Esophagus mucosa (tissue), 1 donor: ENCODE measurements at places on chromosomes 16 and 17. TPM values are rescaled to one million over a fixed set of nuclear protein-coding genes. Genes with fewer than 3 reads are reported as not detected.

Gene CD300LB
- not detected for total RNA-seq

Gene CRYM
- total RNA-seq = 5.1 TPM

Gene GLP2R
- not detected for total RNA-seq

Gene CORO6
- 1.4 TPM for total RNA-seq

Gene MPHOSPH6
- 24.6 TPM for total RNA-seq

- ATAC-seq = peak; percentile 4
Observed at GRCh38 chr17:1197379-1197778, 17.6 kb upstream of the ABR start.

DNA sequence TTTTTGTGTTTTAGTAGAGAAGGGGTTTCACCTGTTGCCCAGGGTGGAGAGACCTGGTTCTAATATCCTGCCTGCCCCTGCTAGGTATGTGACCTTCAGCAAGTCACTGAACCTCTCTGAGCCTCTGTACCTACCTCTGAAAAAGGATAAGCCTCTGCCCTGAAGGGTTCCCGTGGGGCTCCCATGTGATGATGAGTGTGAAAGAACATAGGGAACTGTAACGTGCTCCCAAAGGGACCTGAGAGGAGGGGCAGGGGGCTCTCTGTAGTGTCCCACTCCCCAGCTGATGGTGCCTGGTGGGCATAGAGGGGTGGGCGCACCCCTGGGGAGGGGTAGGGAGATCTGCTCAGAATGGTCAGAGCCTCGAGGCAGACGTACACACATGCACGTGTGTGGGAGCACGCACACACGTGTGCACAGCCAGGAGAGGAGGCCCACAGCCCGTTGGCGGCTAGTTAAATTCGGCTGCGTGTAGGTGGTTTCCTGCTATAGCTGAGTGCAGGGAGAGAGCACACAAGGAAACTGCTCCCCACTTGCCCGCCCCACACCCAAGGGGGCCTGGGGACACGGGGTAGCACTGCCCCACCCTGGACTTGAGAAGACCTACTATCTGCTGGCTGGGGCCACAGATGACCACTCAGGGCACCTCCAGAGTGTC, 6.7 kb downstream of the KCNH4 start:
- ATAC-seq = no peak

DNA sequence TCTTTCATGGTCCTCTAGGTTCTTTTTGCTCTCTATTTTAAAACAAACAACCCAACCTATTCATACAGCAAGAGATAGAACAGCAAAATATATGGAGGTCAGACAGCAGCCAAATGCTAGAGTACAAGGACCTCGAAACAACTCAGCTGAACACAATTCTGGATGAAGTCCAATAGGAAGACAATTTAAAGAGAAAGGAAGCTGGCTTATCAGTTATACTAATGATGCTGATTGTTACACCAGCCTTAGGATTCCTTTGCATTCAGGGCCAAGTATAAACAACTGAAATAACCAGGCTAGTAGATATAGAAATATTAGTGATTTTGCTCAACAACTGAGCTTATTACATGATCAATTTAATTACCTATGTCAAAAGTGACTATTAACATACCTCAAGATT, 2.5 kb downstream of the SSH2 start:
- ATAC-seq = no peak

DNA sequence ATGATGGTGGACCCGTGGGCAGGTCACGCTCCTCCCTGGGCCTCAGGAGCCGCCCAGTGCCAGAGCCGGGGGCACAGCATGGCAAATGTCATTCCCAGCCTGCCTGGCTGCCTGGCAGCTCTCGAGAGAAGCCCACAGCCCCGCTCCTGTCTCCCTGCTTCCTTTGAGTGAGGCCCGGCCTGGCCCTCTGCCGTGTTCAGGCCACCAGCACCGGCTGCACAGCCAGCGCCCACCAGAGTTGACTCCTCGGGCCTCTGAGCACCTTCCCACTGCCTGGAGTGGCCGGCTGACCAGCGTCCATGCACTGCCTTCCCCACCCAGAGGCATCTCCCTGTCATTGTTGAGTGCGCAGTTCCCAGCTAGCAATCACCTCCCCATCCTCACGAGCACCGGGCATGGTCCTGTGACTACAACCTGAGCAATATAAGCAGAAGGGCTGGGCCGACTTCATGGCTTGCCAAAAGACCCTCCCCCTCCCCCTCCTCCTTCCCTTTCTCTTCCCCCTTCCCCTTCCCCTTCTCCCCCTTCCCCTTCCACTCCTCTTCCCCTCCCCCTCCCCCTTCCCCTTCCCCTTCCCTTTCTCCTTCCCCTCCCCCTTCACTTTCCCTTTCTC, 11.9 kb upstream of the SLC38A10 start:
- no peak for ATAC-seq

DNA sequence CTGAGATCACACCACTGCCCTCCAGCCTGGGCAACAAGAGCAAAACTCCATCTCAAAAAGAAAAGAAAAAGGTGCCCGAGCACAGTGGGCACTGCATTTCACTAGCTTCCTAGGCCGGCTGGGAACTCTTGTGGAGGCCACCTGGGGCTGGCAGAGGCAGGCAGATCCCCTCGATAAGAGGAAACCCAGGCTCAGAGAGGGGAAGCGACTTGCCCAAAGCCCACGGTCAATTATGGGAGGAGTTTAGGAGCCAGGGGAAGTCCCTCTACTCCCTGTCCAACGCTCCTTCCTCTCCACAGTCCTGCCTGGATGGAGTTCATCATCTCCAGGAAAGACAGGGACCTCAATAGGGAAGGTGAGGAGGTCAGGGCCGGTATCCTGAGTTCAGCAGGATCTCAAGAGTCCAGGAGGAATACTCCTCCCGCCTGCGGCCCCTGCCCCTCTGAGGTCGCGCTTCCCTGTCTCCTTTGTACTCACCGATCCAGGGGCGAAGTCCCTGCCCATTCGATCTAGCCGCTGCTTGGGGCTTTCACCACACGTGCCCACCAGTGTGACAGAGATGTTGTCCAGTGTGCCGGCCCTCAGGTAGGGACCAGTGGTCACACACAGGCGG, 841 bp downstream of the ALOXE3 start:
- ATAC-seq = no peak

GRCh38 chr16:74463888-74464287, 42.6 kb upstream of the CLEC18B start:
- peak; percentile 27 for ATAC-seq

- ATAC-seq = peak; percentile 77
Observed at GRCh38 chr17:74770498-74771318, 5.4 kb downstream of the NAT9 start.

DNA sequence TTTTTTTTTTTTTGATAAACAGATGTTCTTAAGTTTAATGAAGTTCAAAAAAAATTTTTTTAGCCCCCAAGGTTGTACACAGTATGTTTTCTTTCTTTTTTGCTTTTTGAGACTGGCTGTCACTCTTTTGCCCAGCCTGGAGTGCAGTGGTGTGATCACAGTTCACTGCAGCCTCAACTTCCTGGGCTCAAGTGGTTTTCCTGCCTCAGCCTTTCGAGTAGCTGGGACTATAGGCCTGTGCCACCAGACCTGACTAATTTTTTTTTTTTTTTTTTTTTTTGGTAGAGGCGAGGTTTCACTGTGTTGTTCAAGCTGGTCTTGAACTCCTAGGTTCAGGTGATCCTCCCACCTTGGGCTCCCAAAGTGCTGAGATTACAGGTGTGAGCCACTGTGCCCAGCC, 12.8 kb downstream of the ITGAE start:
- ATAC-seq = no peak

DNA sequence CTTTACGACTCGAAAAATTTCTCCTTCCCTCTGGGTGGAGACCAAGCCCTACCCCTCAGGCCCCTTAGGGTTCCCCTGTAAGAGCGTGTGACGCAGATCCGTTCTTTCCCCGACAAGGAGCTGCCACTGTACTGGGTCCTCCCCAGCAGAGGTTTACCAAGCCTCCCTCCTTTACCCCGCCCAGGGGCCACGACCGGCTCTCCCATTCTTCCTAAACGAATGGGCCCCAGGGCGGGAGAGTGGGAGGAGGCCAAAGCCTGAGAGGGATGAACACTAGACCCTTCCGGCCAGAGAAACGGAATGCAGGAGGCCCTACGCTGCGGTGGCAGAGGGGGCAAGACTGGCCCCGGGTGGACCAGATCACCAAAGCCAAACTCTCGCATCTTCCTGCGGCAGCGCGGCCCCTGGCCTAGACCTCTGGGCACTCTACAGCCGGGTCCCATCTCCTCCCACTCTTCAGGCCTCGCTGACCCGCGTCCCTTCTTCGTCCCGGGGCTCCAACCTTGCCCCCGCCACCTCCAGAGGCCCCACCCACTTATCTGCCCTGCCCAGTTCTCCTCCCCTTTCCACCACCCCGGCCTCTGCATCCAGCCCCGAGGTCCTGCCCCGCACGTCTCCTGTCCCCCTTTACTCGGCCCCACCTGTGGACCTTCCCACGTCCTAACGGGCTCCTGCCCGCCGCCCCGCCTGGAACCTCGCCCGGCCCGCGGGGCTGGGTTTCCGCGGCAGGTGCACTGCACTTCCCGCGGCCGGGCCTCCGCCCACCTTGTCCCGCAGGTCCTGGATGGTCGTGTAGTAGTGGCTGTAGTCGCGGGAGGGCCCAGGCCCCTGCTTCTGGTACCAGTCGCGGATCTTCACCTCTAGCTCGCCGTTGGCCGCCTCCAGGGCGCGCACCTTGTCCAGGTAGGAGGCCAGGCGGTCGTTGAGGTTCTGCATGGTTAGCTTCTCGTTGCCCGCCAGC, 765 bp downstream of the KRT19 start:
- peak; percentile 15 for ATAC-seq
